ENCODE measurements at places on chromosomes 3 and 15. TPM values are rescaled to one million over a fixed set of nuclear protein-coding genes. Genes with fewer than 3 reads are reported as not detected.
A peak's percentile ranks its signal among the peaks of the same experiment; 100 is the strongest.

Gene CASR
- polyA plus RNA-seq = not detected

Gene REC114
- polyA plus RNA-seq = not detected

Gene FGF7
- 362 TPM for polyA plus RNA-seq

- peak; percentile 89 for DNase-seq
These were observed 879 bp upstream of the EIF5A2 start for GRCh38 chr3:170909129-170909903.

DNA sequence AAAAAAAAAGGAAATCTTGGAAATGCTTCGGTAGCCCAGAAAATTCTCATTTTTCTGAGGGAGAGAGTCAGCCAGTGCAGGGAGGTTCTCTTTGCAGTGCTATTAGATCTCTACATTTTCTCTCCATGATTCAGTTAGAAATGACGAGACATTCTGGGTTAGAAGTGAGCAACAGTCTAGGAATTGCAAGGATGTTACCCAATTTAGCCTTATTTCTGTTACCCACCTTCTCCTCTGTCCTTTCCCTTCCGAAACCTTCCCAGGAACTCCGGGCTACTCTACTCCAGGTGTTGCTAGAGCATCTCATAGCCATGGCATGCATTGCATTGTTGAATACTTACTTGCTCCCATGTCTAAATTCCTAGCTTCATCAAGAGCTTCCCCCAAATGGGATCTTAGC lies 106.8 kb downstream of the EDEM1 start:
- peak; percentile 81 for DNase-seq

- DNase-seq = peak; percentile 87
These were observed 48.5 kb upstream of the MLF1 start for GRCh38 chr3:158522221-158523136.

DNA sequence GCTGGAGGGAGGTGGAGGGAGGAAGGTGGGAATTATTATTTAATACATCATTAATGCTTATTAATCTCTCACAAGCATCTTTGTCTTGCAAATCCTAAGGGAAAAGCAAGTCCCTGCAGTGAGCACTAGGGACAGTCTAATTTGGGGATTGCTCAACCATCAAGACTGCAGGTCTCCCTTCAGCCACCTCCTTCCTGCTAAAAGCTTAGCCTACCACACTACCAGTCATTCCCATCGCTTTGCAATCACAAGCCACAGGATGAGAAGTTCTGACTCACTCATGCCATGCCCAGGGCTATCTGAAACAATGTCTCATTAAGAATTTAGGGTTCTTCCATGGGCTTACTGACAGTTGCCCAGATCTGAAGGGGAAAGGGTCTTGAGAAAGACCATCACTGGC lies 51.0 kb upstream of the EIF1B start:
- peak; percentile 75 for DNase-seq

- no peak for DNase-seq
These were observed 156.2 kb upstream of the COL8A1 start for GRCh38 chr3:99482191-99482590.

Data from GM23248 (cell line).